ENCODE measurements at places on chromosomes 1 and 21. TPM values are rescaled to one million over a fixed set of nuclear protein-coding genes. Genes with fewer than 3 reads are reported as not detected.

The RAB25 gene
- not detected for total RNA-seq

The C1orf115 gene
- total RNA-seq = 14.2 TPM

The SPRR2F gene
- not detected for total RNA-seq

The AIM2 gene
- total RNA-seq = 0.41 TPM

The IGSF3 gene
- total RNA-seq = 19.9 TPM

The TPTE gene
- total RNA-seq = not detected

The NKAIN1 gene
- total RNA-seq = 0.19 TPM

The AKR7A3 gene
- 0.14 TPM for total RNA-seq

The TDRD10 gene
- total RNA-seq = 2.6 TPM

The FAM177B gene
- total RNA-seq = not detected

The CYP4A11 gene
- not detected for total RNA-seq

The SOX13 gene
- total RNA-seq = 13.1 TPM

The TTC39A gene
- total RNA-seq = 25.7 TPM

The KCNK2 gene
- 0.08 TPM for total RNA-seq

The C1QC gene
- 76.6 TPM for total RNA-seq

The SPRR2E gene
- total RNA-seq = not detected

The IKBKE gene
- 0.80 TPM for total RNA-seq

The TAS1R1 gene
- not detected for total RNA-seq

The NAV1 gene
- total RNA-seq = 74.8 TPM

The ATAD3C gene
- 2.8 TPM for total RNA-seq

The ACOT11 gene
- 64.8 TPM for total RNA-seq

The REN gene
- total RNA-seq = not detected

The MAP3K21 gene
- 0.41 TPM for total RNA-seq

The AGTRAP gene
- 16.6 TPM for total RNA-seq

The CREG1 gene
- 81.3 TPM for total RNA-seq

The ATP1A4 gene
- total RNA-seq = 0.11 TPM

The ENAH gene
- 78.6 TPM for total RNA-seq

The SNX7 gene
- 15.8 TPM for total RNA-seq

The EXO1 gene
- 0.44 TPM for total RNA-seq

The STYXL2 gene
- total RNA-seq = 177 TPM

The NUP210L gene
- total RNA-seq = 0.30 TPM

The SMIM1 gene
- total RNA-seq = 13.9 TPM

The LRRIQ3 gene
- total RNA-seq = 0.44 TPM

The GBP4 gene
- 6.2 TPM for total RNA-seq

The CNR2 gene
- not detected for total RNA-seq

The AADACL4 gene
- not detected for total RNA-seq

All from left ventricle myocardium inferior (tissue), 1 donor.